ENCODE measurements at places on chromosomes 1 and 21. TPM values are rescaled to one million over a fixed set of nuclear protein-coding genes. Genes with fewer than 3 reads are reported as not detected.

SPRR3 gene
- total RNA-seq, result not detected

KRTAP13-4 gene
- total RNA-seq, result not detected

SEMA4A gene
- 63.7 TPM for total RNA-seq

FDPS gene
- total RNA-seq, result 182 TPM

Data from activated T-cell treated with anti-CD3 and anti-CD28 coated beads, Interleukin-2, amount 50 U/mL, for 72 hours (primary cell).